ENCODE measurements at places on chromosomes 4 and X.

GRCh38 chrX:106957856-106958255 is 37.7 kb downstream of the CLDN2 start:
- no peak for DNase-seq

DNA sequence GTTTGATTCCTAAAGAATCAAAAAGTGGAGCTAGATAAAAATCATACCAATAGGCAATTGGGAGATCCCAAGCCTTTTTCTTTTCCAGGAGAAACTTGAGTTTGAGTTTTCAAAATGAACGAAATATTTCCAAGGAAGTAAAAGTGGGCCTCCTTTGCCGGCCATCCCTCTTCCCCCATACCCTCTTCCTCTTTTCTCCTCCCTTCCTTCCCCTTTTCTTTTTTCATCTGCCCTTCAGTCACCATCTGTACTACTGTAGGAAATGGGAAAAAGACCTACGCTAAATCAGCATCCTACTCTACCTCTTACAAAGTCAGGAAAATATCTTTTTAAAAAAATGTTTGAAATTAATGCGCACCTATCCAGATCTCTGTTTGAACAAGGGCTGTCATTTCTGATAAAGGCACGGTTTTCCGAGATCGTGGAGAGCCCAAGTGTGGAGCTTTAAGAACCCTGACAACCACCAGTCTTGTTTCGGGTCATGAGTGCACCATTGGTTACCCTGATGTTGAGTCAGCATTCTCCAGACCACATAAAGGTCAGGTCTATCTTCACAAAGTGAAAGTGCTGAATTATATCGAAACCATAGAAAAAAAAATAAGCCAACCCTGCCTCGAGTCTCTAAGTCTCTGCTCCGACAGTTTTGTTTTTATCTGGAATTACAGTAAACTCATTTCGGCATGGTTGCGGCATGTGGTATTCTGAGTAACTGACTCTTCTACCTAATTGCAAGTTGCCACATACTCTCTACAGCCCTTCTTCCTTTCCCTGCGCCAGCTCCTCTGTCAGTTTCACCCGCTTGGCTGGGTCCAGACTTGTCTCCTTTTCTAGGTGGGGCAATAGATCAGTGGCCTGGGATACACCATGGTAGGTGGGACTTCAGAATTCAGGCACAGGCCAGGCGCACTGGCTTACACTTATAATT is 140.2 kb upstream of the KLF3 start:
- DNase-seq = no peak

DNA sequence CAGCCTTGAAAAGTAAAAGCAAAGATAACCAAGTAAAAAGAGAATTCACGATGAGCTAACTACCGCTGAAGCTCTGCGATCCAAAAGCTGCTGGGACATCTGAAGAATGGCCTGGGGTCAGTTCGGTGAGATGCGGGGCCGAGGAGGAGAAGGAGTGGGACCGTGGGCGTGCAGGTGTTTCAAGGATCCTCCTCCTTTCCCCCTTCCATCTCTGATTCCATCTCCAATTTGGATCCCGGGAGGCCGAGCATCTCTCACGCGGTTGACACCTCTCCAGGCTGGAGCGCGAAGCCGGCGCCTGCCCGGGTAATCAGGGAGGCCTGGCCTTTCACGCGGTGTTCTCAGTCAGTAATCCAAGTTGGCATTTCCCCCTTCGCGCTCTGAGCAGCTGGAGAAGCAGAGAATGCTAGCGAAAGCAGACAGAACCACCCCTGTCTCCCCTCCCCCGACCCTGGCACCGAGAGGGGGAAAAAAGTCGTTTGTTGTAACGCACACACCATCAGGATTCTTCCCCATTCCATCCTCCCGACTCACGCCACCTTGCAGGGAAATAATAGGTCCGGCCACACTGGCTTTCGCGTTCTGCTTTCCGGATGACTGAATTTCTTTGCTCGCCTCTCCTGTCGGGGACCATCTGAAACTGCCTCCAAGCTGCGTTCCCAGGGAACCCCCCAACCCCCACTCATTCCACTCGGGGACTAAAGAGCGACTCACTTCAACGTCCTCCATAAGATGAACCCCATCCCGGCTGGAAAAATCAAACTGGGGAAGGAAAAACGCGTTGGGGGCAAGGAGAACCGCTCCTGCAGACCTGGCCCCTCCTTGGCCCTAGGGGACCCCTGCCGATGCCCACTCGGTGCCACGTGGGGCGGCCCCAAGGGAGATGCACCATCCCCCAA is 6.5 kb downstream of the NEUROG2 start:
- DNase-seq = peak; percentile 31

DNA sequence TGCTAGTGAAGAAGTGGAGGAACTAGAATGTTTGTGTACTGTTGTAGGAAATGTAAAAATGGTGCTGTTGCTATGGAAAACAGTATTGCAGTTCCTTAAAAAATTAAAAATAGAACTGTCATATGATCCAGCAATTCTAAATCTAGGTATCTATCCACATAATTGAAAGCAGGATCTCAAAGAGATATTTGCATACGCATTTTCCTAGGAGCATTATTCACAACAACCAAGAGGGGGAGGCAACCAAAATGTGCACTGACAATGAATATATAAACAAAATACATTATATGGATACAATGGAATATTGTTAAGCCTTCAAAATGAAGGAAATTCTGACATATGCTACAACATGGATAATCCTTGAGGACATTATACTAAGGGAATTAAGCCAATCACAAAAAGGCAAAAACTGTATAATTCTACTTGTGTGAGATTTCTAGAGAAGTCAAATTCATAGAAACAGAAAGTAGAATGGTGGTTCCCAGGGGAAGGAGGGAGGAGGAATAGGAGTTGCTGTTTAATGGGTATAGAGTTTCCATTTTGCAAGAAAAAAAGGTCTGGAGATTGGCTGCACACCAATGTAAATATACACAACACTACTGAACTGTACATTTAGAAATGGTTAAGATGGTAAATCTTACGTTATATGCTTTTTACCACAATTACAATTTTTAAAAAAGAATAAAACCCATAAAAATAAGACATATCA is 35.6 kb upstream of the KCNE5 start:
- no peak for DNase-seq

DNA sequence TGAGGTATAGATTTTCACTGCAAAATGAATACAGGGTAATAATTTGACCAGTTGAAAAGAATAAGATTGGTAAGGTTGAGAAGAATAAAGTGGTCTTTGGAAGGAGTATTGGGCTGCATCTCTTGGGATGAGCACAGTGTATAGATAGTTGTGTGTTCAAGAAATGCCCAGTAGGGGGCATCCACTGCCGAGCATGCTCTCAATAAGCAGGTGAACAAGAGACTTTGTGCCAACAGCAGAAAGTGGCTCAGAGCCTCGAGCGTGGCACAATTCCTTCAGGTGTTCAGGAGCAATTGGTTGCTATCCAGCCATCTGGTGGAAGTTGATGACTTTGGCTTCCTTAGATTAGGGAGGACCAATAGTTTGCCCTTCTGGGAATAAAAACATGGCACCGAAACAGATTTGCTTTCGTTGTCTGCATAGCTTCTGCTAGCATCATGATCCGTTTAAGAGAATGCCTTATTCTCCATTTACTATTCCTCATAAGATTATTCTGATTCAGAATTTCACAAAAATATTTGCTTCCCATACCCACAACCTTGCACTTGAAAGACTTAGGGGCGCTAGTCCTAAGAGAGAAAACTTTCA is 258.1 kb upstream of the NEIL3 start:
- no peak for DNase-seq

GRCh38 chr4:177681902-177682301 is 239.7 kb upstream of the AGA start:
- no peak for DNase-seq

GRCh38 chrX:129659141-129659540 is 4.4 kb upstream of the APLN start:
- no peak for DNase-seq

GRCh38 chr4:128572778-128573241 is 236.7 kb upstream of the JADE1 start:
- peak; percentile 33 for DNase-seq

DNA sequence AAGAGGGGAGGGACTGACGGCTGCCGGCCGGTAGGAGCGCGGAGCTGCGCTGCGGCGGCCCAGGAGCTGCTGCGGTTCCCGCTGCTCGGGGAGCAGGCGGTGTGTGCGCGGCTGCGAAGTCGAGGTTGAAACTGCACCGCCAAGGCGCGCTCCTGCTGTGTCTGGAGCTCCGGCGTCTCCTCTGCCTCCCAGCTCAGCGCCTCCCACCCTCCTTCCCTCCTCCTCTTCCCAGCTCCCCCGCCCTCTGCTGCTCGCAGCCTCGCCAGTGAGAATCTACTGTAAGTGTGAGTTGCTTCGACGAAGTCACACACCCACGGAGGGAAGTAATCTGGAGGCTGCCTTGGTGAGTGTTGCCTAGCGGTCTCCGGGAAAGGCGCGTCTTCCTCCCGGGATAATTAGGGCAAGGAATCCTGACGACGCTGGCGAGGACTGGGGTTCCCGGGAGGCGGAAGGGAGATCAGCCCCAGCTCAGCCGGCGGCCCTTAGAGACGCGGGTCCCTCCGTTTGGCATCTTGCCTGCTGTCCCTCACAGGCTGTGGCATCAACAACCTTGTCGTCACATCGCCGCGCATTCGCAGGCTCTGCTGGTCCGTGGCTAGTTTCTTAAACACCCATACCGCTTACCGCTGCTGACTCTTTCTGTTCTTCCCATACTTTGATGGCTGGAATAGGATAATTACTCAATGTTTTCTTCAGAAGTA is at the start of gene EPHA5:
Gene EPHA5 (minus strand): TSS at position 159 of the 701 bp plus-strand sequence. CDS start 747 bp downstream, outside the sequence.
- DNase-seq = peak; percentile 80

GRCh38 chr4:21811565-21811964 is 137.0 kb downstream of the KCNIP4 start:
- peak; percentile 14 for DNase-seq

- DNase-seq = no peak
Measured at GRCh38 chrX:86133761-86134160, 14.5 kb upstream of the DACH2 start.

DNA sequence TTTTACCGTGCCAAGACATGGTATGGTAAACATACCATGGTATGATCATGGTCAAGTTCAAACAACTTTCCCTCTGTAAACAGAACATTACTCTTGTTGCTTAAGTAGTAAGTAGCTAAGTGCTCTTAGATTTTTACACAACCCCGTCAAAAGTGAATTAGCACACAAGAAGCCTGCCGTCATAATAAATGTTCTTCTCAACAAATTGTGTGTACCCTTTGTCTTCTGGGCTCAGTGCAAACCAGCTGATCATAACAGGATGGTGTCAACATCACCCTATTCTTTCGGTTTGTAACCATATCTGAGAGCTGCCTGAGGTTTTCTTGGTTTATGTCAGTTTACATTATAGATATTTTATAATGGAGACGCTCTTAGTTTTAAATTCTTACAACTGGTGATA is 28.8 kb downstream of the MSL3 start:
- DNase-seq = no peak

Data from Caki2 (cell line).